ENCODE measurements at places on chromosomes 3 and 15.

DNA sequence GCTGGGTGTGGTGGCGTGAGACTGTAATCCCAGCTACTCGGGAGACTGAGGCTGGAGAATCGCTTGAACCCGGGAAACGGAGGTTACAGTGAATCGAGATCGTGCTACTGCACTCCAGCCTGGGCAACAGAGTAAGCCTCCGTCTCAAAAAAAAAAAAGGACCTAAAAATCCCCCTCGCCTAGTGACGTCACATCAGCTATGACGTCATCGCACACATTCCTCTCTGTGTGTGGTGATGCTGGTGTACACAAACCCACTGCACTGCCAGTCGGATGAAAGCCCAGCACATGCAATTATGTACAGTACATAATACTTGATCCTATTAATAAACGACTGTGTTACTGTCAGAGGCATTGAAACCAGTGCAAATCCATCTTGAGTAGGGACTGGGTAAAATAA is 40.2 kb upstream of the SEC61A1 start:
- no peak for DNase-seq

DNA sequence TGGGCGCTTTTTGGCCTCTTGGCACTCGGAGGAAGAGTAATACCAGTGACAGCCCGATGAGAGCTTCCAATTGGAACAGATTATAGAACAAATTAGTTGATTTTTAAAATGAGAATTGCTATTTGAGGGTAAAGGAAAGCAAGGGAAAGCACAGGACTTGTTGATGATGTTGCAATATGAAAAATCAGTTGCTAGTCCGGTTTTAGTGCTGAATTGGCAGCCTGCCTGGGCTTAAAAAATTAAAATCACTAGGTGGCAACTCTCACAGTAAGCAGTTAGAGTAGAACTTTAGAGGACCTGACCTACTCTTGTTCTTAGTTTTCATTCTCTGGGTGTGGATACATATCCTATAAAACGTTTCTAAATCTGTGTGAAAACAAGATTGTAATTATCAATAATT is 2.1 kb upstream of the SCAANT1 start:
- no peak for DNase-seq

GRCh38 chr3:105788593-105788992 is 80.2 kb downstream of the CBLB start:
- DNase-seq: no peak

DNA sequence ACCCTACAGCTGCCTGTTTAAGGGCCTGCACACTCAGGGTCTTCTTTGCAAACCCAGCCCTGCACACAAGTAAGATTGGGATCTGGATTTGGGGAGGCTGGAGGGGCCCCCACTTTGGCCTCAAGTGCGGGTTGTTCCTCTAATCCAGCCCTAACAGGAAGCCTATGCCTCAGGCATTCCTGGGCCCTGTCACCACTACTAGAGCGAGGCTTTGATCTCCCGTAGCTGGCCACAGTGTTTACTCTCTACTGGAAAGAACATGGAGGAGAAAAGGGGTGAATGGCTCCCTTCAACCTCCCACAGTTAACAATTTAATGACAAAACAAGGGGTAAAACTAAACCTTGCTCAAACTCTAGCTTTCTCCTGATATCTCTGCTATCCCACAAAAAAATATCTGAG is 48.4 kb downstream of the DZIP1L start:
- no peak for DNase-seq

DNA sequence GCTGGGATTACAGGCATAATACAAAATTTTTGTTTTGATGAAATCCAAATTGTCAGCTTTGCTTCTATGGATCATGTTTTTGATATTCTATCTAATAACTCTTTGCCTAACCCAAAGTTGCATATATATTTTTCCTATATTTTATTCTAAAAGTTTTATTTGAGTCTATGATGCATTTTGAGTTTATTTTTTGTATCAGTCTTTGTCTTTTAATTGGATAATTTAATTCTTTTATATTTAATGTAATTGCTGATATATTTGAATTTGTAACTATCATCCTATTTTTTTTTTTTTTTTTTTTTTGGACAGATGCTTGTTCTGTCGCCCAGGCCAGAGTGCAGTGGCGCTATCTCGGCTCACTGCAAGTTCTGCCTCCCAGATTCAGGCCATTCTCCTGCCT is 19.7 kb upstream of the DENND4A start:
- no peak for DNase-seq

GRCh38 chr15:96253006-96253747 is 77.3 kb upstream of the NR2F2 start:
- no peak for DNase-seq

GRCh38 chr3:171736556-171736955 is 73.7 kb downstream of the PLD1 start:
- DNase-seq: no peak

All from stimulated activated CD4-positive, alpha-beta T cell treated with anti-CD3 and anti-CD28 coated beads, Interleukin-1b, Interleukin-23, amount 100 ng/mL, for 48 hours (primary cell).